ENCODE measurements at places on chromosomes 16 and 17.

- no peak for DNase-seq
Measured at GRCh38 chr16:22355487-22355908, 18.9 kb downstream of the CDR2 start.

DNA sequence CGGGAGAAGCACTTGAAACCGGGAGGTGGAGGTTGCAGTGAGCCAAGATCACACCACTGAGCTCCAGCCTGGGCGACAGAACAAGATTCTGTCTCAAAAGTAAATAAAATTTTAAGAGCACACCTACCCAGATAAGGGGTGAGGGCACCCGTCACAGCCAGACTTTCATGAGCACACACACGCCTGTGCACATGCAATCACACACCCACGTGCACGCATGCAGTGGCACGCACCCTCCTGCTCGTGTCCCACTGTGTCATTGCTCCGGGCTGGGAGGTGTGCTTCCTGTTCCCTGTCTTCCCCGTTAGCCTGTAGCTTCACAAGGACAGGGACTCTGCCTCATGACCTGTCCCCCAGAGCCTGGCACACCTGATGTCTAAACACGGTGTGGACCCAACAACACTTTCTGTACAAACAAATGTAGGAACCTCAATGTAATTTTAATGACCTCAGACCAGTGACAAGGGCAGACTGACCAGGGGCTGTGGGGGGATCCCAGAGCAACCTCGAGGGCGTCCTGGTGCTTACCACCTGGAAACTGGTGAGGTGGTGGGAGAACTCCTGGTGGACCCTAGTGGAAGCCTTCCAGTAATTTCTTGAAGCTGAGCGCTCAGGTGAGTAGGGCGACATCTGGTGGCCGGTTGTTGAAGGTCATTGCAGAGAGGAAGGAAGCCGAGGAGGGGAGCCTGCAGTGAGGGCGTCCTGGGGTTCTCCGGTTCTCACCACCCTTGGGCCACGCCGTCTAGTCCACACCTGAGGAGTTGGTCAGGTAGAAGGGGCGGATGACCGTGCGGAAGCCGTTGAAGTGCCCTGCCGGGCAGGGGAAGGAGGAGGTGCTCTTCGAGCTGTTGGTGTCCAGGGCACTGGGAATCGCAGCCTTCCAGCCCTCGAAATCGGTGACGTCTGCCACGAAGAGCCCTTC is 8.6 kb downstream of the LGALS3BP start:
- DNase-seq = no peak

GRCh38 chr16:25835126-25835525 is 143.4 kb downstream of the HS3ST4 start:
- DNase-seq = no peak

- no peak for DNase-seq
Measured at GRCh38 chr17:2191227-2191626, 112.4 kb downstream of the SMG6 start.

- no peak for DNase-seq
Measured at GRCh38 chr16:60818465-60818864, 1217.8 kb downstream of the CDH8 start.

- no peak for DNase-seq
Measured at GRCh38 chr17:29124135-29124924, 55.9 kb downstream of the MYO18A start.

DNA sequence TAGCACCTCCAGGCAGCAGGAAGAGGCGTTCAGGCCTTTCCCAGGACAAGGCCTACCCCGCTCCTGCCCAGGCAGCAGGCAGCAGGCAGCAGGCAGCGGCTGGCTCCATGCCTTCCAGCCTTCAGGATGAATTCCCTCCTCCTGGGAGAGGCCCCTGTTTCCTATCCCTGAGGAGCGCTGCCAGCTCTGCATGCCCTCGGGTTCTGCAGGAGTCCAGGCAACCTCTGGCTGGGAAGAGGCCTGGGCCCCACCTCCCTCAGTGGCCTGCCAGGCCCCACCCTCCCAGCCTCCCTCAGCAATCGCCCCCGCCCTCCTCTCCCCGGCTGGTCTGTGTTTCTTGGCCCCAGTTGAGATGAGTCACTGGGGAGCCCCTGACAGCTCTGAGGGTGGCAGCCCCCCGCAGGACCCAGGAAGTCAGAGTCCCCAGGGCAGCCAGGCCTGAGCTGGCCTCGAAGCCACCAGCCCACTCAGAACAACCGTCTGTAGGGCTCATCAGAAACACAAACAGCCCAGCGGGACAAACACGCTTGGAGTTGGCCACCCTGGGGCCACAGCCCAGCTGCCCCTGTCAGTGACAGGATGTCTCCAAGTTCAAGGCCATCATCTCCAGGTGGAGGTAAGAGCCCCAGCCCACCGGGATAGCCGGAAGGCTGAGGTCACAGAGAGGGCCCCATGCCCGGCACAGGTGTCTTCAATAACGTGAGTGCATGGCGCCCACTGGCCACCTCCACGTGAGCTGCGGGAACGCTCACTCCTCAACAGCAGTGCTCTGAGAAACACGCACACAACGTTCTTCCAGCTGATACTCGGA is 39.5 kb upstream of the CIBAR2 start:
- DNase-seq = peak; percentile 72

GRCh38 chr17:22570144-22570845 is 878.0 kb downstream of the KCNJ18 start:
- no peak for DNase-seq

- DNase-seq = no peak
Measured at GRCh38 chr16:71552698-71553503, 24.0 kb downstream of the TAT start.

GRCh38 chr17:77824102-77824779 is 134.3 kb upstream of the TNRC6C start:
- DNase-seq = no peak

GRCh38 chr17:17091276-17091675 is 49.0 kb downstream of the MPRIP start:
- DNase-seq = no peak

DNA sequence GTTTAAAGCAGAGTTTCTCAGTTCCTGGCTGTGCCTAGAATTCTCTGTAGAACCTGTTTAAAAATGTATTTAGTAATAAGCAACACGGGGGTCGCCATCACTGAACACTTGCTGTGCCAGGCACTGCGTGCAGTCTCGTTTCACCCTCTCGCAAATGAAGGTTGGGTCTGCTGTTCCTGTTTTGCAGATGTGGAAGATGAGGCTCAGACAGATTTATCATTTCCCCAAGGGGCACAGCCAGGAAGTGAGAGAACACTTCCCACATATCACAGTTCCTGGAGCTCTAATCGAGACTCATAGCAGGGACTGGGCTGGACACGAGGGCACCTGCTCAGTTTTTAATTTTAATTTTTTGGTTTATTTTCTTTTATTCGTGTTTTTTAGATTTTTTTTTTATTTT is 122.7 kb downstream of the ABCC6 start:
- no peak for DNase-seq

DNA sequence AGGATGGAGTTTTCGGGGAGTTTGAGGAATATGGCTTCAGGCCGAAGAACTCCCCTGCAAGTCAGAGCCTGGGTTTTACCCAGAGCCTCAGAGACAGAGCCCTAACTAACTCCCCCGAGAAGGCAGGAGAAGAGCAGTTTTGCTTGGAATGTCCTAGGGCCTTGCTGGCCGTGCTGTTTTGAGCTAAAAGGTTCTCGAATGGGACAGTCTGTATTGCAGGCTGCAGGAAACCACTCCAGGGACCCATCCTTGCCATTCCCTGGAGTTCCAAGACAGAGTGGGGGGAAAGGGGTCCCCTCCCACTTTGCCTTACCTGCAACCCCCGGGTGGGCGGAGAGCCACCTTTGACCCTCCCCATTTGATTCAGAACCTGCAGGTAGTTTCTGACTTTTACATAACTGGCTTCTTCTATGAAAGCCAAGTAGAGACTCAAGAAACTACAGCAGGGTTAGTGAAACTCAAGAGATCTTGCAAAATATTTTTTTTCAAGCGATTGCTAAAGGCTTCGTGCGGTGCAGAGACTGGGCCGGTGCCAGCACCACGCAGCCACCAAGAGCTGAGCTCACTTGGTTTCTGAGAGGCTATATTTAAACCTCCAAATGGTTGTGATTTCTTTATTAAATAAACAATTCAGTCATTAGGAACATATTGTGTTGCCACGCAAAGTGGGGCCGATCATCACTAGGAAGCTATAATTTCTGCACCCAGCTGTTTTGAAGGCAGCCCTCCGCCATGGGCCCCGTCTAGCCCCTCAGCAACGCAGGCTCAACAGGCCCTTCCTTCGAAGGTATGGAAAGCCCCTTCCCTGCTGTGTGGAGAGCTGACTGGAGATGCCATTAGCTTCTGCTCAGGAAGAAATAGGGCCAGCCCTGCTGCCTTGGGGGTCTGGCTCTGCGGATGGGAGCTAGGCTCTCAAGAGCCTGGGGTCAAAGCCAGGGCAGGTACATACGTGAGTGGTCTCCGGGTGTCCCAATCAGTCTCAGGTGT is 223.0 kb downstream of the NTN1 start:
- peak; percentile 68 for DNase-seq

DNA sequence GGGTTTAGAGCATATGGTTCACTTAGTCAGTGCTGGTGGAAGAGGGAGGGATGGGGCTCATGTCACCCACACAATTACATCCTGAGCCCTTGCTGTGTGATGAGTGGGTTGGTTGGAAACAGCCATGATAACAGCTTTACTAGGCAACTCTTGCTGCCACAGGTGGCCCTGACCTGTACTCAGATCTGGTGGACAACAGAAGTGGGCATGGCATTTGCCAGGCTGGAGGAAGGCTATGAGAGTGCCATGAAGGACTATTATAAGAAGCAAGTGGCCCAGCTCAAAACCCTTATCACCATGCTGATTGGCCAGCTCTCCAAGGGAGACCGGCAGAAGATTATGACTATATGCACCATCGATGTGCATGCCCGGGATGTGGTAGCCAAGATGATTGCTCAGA is 105.8 kb downstream of the DNAH9 start:
- no peak for DNase-seq

GRCh38 chr16:54519161-54519695 is 232.6 kb upstream of the IRX3 start:
- DNase-seq = no peak

GRCh38 chr16:85652431-85653221 is 36.1 kb downstream of the GINS2 start:
- no peak for DNase-seq

- no peak for DNase-seq
Measured at GRCh38 chr16:23280483-23280967, 21.6 kb upstream of the SCNN1B start.

DNA sequence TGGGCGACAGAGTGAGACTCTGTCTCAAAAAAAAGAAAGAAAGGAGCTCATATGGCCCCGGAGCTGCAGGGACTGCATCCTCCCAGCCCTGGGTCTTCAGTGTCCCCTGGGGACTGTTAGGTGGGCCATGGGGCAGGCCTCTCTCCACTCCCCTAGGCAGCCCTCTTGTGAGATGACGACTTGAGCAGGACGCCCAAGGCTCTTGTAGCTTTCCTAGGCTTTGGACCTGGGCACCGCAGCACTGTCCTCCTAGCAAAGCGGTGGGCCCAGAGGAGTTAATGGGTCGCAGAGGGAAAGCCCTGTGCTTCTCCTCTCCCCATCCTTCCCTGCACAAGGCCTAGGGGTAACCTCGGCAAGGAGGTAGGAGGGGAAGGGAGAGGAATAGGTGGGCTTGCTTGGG is 202.2 kb downstream of the NTN1 start:
- DNase-seq = no peak

GRCh38 chr17:64608571-64608981 is 53.5 kb downstream of the SMURF2 start:
- DNase-seq = no peak

Data from brain pericyte (primary cell).